AG04450 (cell line): ENCODE measurements at places on chromosomes 6 and 20.

GRCh38 chr6:1761477-1761877, 151.8 kb downstream of the FOXC1 start:
- no peak for DNase-seq

DNA sequence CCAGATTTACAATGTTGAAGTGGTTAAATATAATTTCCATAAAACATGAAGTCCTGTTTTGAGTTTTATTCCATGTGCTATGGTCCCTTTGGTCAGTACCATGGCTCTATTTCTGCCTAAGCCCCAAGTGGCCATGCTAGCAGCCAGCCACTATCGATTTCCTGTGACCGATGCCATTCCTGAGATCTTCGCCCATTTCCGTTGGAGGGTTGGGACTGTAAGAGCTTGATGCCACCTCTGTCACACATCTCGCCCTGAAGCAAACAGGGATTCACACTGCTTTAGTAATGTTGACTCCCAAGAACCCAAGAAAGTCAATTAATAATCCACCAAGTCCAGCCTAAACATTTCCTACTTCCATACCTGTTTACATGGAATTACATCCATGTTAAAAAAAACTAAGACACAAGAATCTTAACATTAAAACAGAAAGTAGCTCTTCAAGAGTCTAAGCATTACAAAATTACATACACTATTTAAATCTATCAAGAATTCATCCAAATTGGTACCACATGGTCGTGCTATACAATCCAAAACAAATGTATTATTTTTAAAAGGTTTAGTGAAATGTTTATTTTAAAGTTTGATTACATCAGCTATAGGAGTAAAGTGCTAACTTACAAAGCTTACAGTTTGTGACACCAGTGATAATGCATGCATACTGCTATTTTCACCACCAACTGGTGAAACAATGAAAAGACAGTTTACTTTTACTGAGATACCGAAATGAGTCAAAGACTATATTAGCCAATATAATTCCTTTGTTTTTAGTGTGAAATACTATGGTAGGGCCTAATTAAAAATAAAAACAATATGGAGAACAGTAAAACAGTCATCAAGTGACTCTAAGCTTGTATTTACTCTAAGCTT, 2.5 kb downstream of the RBM39 start:
- no peak for DNase-seq

DNA sequence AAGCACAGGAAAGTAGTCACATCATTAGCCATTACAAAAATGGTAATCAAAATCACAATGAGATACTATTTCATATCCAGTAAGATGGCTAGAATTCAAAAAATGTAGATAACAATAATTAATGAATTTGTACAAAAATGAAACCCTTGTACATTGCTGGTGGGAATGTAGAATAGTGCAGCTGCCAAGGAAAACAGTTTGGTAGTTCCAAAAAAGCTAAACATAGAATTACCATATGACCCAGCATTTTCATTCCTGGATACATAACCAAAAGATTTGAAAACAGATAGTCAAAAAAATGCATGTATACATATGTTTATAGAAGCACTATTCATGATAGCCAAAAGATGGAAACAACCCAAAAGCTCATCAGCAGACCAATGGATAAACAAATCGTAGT, 251.1 kb upstream of the RAB32 start:
- no peak for DNase-seq

- no peak for DNase-seq
Observed at GRCh38 chr6:32885698-32886286, 31.8 kb downstream of the PSMB9 start.

GRCh38 chr6:28809947-28810658, 113.7 kb downstream of the TRIM27 start:
- DNase-seq: no peak

GRCh38 chr20:843912-844311, 10.4 kb downstream of the FAM110A start:
- DNase-seq: no peak

- no peak for DNase-seq
Observed at GRCh38 chr6:11270030-11271027, 37.9 kb upstream of the NEDD9 start.

DNA sequence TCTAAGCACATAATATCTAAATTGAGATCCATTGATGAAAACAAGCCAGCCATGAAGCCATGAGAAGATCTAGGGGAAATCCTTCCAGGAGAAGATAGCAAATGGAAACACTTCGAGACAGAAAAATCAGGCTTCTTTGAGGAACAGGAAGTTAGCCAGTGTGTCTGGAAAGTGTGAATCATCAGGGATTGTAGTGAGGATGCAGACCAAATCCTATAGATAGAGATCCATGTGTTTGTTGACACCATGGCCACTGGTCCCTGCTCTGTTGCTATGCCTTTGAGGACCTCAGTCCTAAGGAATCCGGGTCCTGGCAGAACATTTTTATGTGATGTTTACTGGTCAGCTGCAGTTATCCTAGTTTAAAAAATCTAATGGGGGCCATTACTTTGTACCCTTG, 6.6 kb upstream of the ELOVL2 start:
- DNase-seq: no peak

DNA sequence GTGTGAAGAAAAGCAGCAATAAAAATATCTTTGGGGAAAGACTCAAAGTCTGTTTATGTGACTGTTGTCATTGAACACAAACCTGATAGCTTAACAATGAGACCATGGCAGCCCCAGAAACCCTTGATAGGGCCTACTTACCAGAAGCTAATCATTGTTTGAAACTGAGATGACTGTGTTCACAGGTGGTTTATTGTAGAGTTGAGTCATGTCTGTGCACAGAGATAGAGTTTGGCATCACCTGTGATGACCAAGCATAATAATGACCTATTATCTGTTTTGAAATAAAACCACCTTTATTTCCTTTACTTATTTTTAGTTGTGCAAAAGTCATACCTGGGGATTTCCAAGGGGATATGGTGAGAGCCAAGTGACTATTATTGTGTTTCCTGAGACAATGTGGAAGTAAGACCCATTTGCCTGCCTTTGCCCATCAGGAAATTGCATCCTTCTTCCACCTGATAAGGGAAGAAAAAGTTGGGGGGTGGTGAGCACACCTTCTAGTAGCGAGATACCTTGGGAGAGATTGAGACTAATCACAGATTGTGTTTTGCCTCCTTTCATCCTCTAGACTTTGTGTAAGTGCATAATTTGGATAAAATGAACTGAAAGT, 456.9 kb upstream of the JAG1 start:
- DNase-seq: no peak

GRCh38 chr20:50421356-50422340, 88.5 kb upstream of the PTPN1 start:
- DNase-seq: no peak

- DNase-seq: no peak
Observed at GRCh38 chr6:47061309-47062300, 19.5 kb upstream of the ADGRF1 start.

DNA sequence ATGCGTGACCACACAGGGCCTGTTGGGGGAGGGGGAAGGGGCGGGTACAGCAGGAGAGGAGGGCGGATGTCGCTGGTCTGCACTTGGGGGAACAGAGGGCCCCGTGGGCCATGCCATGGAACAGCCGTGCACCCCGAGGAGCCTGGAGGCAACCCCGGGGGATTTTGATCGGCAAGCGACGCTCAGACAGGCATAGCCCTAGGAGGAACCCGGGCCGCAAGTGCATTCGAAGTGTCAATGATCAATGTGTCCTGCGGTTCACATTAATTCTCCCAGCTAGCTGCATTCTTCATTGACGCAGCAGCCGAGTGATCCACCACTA, 772.8 kb upstream of the DEFB115 start:
- no peak for DNase-seq

GRCh38 chr6:123945386-123945785, 141.7 kb downstream of the NKAIN2 start:
- DNase-seq: no peak
